ENCODE measurements at places on chromosomes 12 and 14. TPM values are rescaled to one million over a fixed set of nuclear protein-coding genes. Genes with fewer than 3 reads are reported as not detected.

The PRIMA1 gene
- not detected for total RNA-seq

The KERA gene
- not detected for total RNA-seq

The PMEL gene
- total RNA-seq, result 0.65 TPM

The GNPTAB gene
- 65.9 TPM for total RNA-seq

The TMTC1 gene
- total RNA-seq, result 93.0 TPM

The KRT80 gene
- total RNA-seq, result 0.65 TPM

The RIPK3 gene
- total RNA-seq, result not detected

The ADAMTS20 gene
- total RNA-seq, result not detected

The CCDC175 gene
- total RNA-seq, result not detected

The IRF9 gene
- 57.1 TPM for total RNA-seq

The BCL11B gene
- total RNA-seq, result under 0.01 TPM

The TMEM119 gene
- total RNA-seq, result 3.9 TPM

The RBP5 gene
- not detected for total RNA-seq

The RIC8B gene
- total RNA-seq, result 18.7 TPM

The P2RX7 gene
- total RNA-seq, result 1.3 TPM

The NRXN3 gene
- total RNA-seq, result 2.9 TPM

The LMNTD1 gene
- 0.63 TPM for total RNA-seq

The CLEC6A gene
- total RNA-seq, result not detected

The RERGL gene
- total RNA-seq, result not detected

The RIMBP2 gene
- not detected for total RNA-seq

The IGFBP6 gene
- 417 TPM for total RNA-seq

The CMA1 gene
- total RNA-seq, result not detected

The MDGA2 gene
- not detected for total RNA-seq

The PZP gene
- total RNA-seq, result not detected

The C1QL4 gene
- 0.07 TPM for total RNA-seq

The MIPOL1 gene
- total RNA-seq, result 16.3 TPM

The WNT1 gene
- total RNA-seq, result not detected

The KRT4 gene
- not detected for total RNA-seq

The KLRC2 gene
- not detected for total RNA-seq

The OR4K1 gene
- total RNA-seq, result not detected

The AP4S1 gene
- total RNA-seq, result 5.5 TPM

The EP400 gene
- 20.2 TPM for total RNA-seq

The SERPINA1 gene
- total RNA-seq, result not detected

The SLC11A2 gene
- total RNA-seq, result 96.2 TPM

All from smooth muscle cell of the pulmonary artery (primary cell).